ENCODE measurements at places on chromosomes 4 and X. TPM values are rescaled to one million over a fixed set of nuclear protein-coding genes. Genes with fewer than 3 reads are reported as not detected.

The RBMXL3 gene
- total RNA-seq, result not detected

- no peaks in the 10 kb centered on the region for H3K27me3 ChIP-seq
- peak overlapping the region; percentile 65 for H3K27ac ChIP-seq
- no peak overlapping the region for H3K4me3 ChIP-seq
- H3K4me1 ChIP-seq, result peaks cover 8% of the 10 kb centered on the region
- peak; percentile 50 for DNase-seq
- no peaks in the 10 kb centered on the region for H3K36me3 ChIP-seq
Measured at GRCh38 chrX:53239474-53239873, 14.5 kb upstream of the KDM5C start.

- no peak overlapping the region for H3K27ac ChIP-seq
- DNase-seq, result no peak
- no peak overlapping the region for H3K4me3 ChIP-seq
Measured at GRCh38 chr4:30427932-30428331, 292.2 kb upstream of the PCDH7 start.

- H3K27me3 ChIP-seq, result no peaks in the 10 kb centered on the region
- no peak overlapping the region for H3K27ac ChIP-seq
- peaks cover 12% of the 10 kb centered on the region for H3K4me1 ChIP-seq
Measured at GRCh38 chrX:9132036-9132638, 98.2 kb upstream of the FAM9B start.

DNA sequence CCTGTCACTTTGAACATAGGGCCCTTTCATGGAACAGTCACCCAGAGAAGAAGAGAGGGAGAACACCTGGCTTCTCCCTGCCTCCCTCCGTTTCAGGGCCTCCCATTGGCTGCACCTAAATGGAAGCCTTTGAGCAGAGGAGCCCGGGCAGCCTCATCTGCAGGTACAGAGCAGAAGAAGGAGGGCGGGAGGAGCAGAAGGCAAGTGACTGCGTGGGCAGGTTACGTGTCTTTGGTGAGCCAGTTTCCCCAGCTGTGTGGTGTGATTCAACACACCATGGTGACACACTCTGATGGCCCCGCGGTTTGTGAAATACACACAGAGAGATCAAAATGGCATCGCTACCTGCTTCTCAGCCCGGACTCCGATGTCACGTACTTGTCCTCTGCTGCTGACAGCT is 431 bp downstream of the C4orf50 start:
- no peak overlapping the region for H3K4me3 ChIP-seq
- DNase-seq, result no peak
- no peak overlapping the region for H3K27ac ChIP-seq
- H3K4me1 ChIP-seq, result no peaks in the 10 kb centered on the region

The MAGEA1 gene
- total RNA-seq, result not detected

DNA sequence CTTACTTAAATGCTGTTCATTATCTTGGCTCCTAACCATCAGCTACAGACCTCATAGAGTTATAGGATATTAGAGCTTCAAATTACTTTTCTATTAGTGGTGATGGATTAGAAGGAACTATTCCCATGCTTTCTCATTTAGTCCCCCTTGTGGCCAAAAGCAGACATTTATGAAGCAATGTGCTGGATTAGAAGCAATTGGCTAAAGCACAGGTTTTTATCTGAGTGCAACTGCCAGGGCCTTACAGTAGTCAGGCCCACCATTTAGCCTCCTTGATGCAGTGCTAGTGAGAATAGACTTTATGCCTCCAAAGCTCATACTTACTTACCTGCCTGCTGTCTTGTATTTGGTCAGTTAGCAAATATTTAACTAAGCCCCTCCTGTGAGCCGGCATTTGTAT is 93.0 kb downstream of the TSPAN7 start:
- H3K27ac ChIP-seq, result no peak overlapping the region
- no peak overlapping the region for H3K4me3 ChIP-seq
- DNase-seq, result no peak
- no peaks in the 10 kb centered on the region for H3K4me1 ChIP-seq
- H3K36me3 ChIP-seq, result no peaks in the 10 kb centered on the region
- no peaks in the 10 kb centered on the region for H3K27me3 ChIP-seq

GRCh38 chrX:112851806-112852205 is 11.2 kb upstream of the AMOT start:
- DNase-seq, result no peak
- no peaks in the 10 kb centered on the region for H3K36me3 ChIP-seq
- no peak overlapping the region for H3K4me3 ChIP-seq
- no peaks in the 10 kb centered on the region for H3K27me3 ChIP-seq
- H3K4me1 ChIP-seq, result peaks cover 15% of the 10 kb centered on the region

GRCh38 chr4:2283199-2283711 is 21.3 kb upstream of the MXD4 start:
- no peak overlapping the region for H3K4me3 ChIP-seq
- no peak overlapping the region for H3K27ac ChIP-seq
- H3K36me3 ChIP-seq, result no peaks in the 10 kb centered on the region
- H3K27me3 ChIP-seq, result no peaks in the 10 kb centered on the region
- no peak for DNase-seq

The SUPT20HL1 gene
- total RNA-seq, result not detected

DNA sequence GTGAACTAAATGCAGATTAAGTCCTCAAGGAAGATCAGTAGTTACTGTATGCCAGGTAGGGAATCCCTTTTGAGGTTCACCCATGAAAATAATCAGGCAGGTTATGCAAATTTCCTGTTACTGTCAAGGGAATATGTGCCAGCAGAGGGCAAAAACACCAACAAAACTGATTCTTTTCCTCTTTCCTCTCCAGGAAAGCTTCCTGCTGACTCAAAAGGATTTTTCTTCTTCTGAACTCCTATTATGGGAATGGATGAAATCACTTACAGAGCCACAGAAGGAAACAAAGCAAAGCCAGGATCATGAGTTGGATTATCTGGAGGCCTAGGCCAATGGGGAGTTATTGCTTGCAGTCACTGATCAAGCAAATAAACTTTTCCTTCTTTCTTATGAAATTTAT is 49.7 kb downstream of the TMPRSS11F start:
- no peaks in the 10 kb centered on the region for H3K4me1 ChIP-seq
- no peaks in the 10 kb centered on the region for H3K36me3 ChIP-seq
- H3K27ac ChIP-seq, result no peak overlapping the region

DNA sequence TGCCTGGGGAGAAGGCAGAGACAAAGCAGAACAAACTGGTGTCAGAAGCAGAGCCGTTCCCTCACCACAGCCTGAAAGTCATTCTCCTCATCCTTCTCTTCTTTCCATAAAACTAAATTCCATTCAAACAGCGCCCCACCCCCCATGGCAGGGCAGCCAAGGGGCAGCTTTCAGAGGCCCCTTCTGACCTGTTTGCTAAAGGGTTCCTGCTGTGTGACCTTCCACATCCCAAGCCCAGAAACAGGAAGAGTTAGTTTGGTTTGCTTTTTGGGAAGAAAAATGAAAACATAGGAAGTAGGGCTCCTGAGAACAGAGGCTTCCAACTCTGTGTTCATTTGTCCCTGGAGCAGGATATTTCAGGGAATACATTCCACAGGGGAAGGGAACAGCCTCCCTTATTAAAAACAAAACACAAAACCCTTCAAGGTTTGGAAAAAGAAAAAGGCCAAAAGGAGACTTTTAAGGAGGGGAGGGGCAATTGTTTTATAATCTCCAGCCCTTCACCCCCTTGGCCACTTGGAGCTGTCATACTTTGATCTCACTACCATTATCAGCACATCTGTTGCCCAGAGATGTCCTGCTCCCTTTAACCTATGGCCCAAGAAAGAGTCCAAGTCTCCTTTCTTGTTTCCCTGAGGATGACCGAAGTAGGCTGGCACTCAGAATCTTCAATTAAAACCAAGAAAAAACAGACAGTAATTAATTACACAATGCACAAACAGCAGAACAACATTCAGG is 25.3 kb downstream of the STARD8 start:
- no peaks in the 10 kb centered on the region for H3K4me1 ChIP-seq
- no peak overlapping the region for H3K4me3 ChIP-seq
- H3K36me3 ChIP-seq, result no peaks in the 10 kb centered on the region
- no peak overlapping the region for H3K27ac ChIP-seq
- no peaks in the 10 kb centered on the region for H3K27me3 ChIP-seq

GRCh38 chr4:94420356-94420755 is 31.4 kb upstream of the PDLIM5 start:
- DNase-seq, result no peak
- H3K36me3 ChIP-seq, result peaks cover under 1% of the 10 kb centered on the region
- H3K4me3 ChIP-seq, result no peak overlapping the region
- H3K27me3 ChIP-seq, result peaks cover 3% of the 10 kb centered on the region
- H3K27ac ChIP-seq, result no peak overlapping the region

DNA sequence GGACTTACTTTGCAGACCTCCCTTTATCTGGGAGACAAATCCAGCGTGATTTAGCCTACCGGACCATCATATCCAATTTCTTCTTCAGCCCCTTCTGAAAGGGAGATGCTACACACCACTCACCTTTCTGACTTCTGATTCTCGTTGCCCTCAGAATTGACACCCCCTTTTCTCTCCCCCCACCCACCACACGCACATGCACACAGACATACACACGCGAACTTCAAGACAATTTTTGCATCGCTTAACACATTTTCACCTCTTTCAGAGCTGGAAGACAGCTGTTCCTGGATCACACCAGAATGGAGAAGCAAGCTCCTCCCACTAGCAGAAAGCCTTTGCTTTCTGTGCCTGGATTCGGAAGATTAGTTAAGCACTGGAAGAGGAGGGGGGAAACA is 1.0 kb upstream of the SNCA start:
- peaks cover 13% of the 10 kb centered on the region for H3K4me1 ChIP-seq
- no peak for DNase-seq
- no peak overlapping the region for H3K27ac ChIP-seq
- peak overlapping the region; percentile 33 for H3K4me3 ChIP-seq

The SPANXD gene
- total RNA-seq, result not detected

DNA sequence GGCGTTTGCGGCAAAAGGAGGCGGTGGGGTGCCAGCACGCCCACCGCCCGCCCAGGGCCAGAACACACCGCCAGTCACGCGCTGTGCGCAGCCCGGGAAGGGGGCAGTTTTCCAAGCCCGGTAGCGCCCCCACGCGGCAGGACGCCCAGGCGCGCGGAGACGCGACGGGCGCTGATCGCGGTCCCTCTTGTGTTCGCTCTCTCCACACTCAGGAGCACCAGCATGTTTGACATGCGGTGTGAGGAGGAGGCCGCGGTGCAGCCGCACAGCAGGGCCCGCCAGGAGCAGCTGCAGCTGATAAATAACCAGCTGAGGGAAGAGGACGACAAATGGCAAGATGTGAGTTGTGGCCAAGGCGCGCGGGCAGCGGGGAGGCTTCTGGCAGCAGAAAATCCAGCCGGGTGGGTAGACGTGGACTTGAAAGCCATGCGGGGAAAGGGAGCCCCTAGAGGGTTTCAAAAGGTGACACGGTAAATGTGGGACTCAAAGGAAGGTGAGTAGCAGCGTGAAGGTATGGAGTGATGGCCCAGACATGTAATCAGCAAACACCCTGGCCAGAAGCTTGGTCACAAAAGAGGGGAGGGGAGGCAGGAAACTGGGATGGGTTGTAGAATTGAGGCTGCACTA is 104.1 kb downstream of the PHOX2B start:
- H3K36me3 ChIP-seq, result no peaks in the 10 kb centered on the region
- peaks cover 31% of the 10 kb centered on the region for H3K27me3 ChIP-seq
- H3K27ac ChIP-seq, result no peak overlapping the region

DNA sequence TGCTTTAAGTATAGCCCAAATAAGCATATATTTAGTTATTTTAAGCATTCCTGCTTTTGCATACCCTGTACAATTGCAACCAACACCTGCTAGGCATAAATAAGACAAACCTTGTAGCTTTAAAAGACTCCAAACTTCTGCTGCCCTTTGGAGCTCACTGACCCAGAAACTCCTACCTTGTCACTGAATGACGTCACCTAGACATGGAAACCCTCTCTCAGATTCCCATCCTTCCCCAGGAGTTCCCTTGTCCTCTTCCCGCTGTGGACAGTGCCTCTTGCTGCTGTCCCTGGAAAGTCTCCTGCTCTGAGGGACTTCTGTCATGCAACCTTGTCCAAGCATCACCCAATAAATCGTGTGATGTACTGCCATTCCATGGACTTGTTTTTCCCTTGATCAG is 507.2 kb downstream of the GRXCR1 start:
- DNase-seq, result no peak
- H3K36me3 ChIP-seq, result no peaks in the 10 kb centered on the region
- no peak overlapping the region for H3K27ac ChIP-seq
- H3K27me3 ChIP-seq, result no peaks in the 10 kb centered on the region
- H3K4me3 ChIP-seq, result no peak overlapping the region

The TRIM2 gene
- total RNA-seq, result 0.54 TPM

DNA sequence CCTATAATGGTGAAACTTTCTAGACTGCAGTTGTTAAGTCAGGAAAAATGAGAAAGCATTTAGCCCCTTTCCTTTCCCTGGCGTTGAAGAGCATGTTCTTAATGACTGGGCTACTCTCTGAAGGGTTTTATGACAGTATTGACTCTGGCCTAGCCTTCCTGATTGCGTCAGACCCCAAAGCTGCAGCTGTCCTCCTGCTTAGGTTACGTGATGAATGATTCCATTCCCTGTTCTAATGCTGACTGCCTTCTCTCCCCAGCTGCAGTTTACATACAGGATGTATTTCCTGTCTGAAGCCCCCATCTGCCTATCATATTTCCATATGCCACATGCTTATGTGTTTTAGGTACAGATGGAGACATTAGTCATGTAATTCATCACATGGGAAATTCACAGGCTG is 105.8 kb upstream of the EGFL6 start:
- no peak overlapping the region for H3K27ac ChIP-seq
- H3K36me3 ChIP-seq, result no peaks in the 10 kb centered on the region
- no peaks in the 10 kb centered on the region for H3K27me3 ChIP-seq
- peaks cover 2% of the 10 kb centered on the region for H3K4me1 ChIP-seq
- no peak for DNase-seq

The FAM156A gene
- 23.7 TPM for total RNA-seq

DNA sequence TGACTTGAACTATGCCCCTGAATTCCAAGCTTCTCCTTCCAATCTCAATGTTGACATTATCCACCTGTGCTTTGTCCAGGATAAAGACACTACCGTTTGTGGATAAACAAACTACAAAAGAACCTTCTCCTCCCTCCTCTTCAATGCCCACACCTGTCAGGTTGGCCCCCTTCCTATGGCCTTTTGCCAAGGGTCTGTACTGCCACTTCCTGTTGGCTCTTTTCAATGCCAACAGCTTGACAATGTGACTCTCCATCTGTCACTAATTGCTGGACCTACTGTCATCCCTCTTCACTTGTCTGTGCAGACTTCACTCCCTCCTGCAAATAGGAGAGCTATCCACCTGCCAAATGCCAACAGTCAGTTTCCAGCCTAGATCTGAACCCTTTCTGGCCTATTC is 35.8 kb upstream of the MID1 start:
- no peak for DNase-seq
- no peak overlapping the region for H3K27ac ChIP-seq
- H3K27me3 ChIP-seq, result no peaks in the 10 kb centered on the region
- H3K4me3 ChIP-seq, result no peak overlapping the region
- no peaks in the 10 kb centered on the region for H3K36me3 ChIP-seq

DNA sequence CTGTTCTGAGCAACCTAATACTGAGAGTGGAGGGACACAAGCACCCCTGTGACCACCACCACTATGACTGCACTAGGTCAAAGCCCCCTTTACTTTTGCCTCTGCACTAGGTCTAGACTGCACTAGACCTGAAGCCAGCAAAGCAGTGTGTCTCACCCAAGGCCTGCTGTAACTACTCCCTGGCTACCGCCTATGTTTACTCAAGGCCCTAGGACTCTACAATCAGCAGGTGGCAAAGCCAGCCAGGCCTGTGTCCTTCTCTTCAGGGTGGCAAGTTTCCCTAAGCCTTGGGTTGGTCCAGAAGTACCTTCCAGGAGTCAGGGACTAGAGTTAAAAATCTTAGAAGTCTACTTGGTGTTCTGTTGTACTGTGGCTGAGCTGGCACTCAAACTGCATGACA is 15.9 kb downstream of the RAB33B start:
- H3K36me3 ChIP-seq, result peaks cover 54% of the 10 kb centered on the region
- H3K4me1 ChIP-seq, result peaks cover 2% of the 10 kb centered on the region
- no peaks in the 10 kb centered on the region for H3K27me3 ChIP-seq
- H3K4me3 ChIP-seq, result no peak overlapping the region

The ANXA10 gene
- not detected for total RNA-seq

Measured in activated naive CD8-positive, alpha-beta T cell treated with anti-CD3 and anti-CD28 coated beads for 36 hours (primary cell).